ENCODE measurements at places on chromosomes 1 and 21.

DNA sequence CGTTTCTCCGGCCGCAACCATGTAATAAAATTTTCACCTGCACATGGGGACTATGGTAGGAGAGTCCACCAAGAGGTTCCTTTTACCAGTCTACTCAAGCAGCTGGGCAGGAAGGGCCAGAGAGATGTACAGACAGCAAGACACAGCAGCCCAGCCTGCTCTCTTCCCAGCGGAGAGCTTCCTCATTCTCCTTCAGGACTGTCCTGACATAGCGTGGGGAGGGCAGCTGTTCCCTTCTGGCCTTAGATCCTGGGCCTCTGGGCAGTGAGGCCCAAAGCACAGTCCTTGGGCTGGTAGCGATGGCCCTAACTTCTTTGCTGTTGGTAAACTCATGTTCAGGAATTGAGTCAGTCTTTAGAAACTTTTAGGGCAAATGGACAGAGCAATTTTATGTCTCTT lies 89.1 kb downstream of the BCAR3 start:
- no peaks in the 10 kb centered on the region for H3K36me3 ChIP-seq
- no peak overlapping the region for H3K4me3 ChIP-seq
- no peak for DNase-seq
- H3K27ac ChIP-seq = no peak overlapping the region

DNA sequence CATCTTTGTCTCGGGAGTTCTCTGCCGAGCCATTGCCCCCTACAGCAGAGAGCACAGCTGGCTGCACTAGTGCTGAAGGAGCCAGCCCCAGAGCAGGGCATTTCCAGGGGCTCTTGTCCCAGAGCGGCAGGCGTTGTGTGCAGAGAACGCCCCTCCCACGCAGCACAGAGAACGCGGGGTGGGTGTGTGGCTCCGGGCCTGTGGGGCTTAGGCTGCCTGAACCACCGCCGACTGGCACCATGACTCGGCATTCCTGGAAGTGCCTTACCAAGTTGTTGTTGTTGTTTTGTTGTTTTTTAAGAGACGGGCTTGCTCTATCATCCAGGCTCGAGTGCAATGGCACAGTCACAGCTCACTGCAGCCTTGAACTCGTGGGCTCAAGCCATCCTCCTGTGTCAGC lies 15.8 kb upstream of the DIP2A start:
- DNase-seq = no peak
- peak overlapping the region; percentile 50 for H3K27ac ChIP-seq
- H3K4me3 ChIP-seq = no peak overlapping the region
- no peaks in the 10 kb centered on the region for H3K27me3 ChIP-seq

- H3K36me3 ChIP-seq = no peaks in the 10 kb centered on the region
- no peak for DNase-seq
- no peak overlapping the region for H3K4me3 ChIP-seq
Observed at GRCh38 chr1:244822878-244823277, 12.6 kb upstream of the COX20 start.

DNA sequence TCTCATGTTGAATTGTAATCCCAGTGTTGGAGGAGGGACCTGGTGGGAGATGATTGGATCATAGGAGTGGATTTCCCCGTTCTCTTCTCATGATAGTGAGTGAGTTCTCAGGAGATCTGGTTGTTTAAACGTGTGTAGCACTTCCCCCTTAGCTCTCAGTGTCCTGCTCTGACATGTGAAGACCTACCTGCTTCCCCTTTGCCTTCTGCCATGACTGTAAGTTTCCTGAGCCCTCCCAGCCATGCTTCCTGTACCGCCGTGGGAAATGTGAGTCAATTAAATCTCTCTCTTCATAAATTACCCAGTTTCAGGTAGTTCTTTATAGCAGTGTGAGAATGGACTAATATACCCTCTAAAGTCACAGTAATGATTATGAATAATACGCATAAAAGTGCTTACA lies 248.4 kb upstream of the LRRC7 start:
- DNase-seq = no peak
- H3K27ac ChIP-seq = no peak overlapping the region
- H3K4me3 ChIP-seq = no peak overlapping the region
- no peaks in the 10 kb centered on the region for H3K27me3 ChIP-seq

GRCh38 chr1:194755241-194755994 lies 1569.0 kb upstream of the B3GALT2 start:
- no peak overlapping the region for H3K4me3 ChIP-seq
- H3K36me3 ChIP-seq = no peaks in the 10 kb centered on the region
- H3K27ac ChIP-seq = no peak overlapping the region
- DNase-seq = no peak
- no peaks in the 10 kb centered on the region for H3K4me1 ChIP-seq
- H3K27me3 ChIP-seq = no peaks in the 10 kb centered on the region

- H3K27ac ChIP-seq = peak overlapping the region; percentile 87
- peak; percentile 43 for DNase-seq
- H3K4me3 ChIP-seq = peak overlapping the region; percentile 64
- H3K27me3 ChIP-seq = peaks cover 9% of the 10 kb centered on the region
- H3K36me3 ChIP-seq = no peaks in the 10 kb centered on the region
Observed at GRCh38 chr1:151131701-151132334, 14.6 kb downstream of the SEMA6C start.

GRCh38 chr1:103441342-103441741 lies 84.2 kb upstream of the RNPC3 start:
- H3K4me3 ChIP-seq = no peak overlapping the region
- no peaks in the 10 kb centered on the region for H3K36me3 ChIP-seq
- H3K27me3 ChIP-seq = no peaks in the 10 kb centered on the region
- no peak for DNase-seq
- no peak overlapping the region for H3K27ac ChIP-seq
- H3K4me1 ChIP-seq = no peaks in the 10 kb centered on the region

DNA sequence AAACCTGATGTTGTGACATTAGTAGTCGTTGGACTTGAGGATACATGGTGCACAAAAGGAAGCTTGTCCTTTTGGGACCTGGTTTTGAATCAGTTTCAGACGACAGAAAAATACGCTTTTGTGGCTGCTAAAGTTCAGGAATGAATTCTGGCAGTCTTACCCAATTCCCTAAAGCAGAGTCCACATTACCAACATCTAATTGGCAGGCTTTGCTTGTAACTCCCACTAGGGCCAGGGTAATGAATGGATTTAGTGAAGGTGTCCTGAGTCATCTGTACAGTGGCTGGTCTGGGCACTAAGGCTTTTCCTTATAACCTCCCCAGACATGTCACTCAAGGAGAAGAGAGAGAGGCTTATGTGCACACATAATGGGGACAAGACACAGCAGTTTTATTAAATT lies 66.2 kb upstream of the RNPC3 start:
- no peaks in the 10 kb centered on the region for H3K36me3 ChIP-seq
- H3K4me3 ChIP-seq = no peak overlapping the region
- no peak for DNase-seq
- no peak overlapping the region for H3K27ac ChIP-seq
- no peaks in the 10 kb centered on the region for H3K4me1 ChIP-seq

DNA sequence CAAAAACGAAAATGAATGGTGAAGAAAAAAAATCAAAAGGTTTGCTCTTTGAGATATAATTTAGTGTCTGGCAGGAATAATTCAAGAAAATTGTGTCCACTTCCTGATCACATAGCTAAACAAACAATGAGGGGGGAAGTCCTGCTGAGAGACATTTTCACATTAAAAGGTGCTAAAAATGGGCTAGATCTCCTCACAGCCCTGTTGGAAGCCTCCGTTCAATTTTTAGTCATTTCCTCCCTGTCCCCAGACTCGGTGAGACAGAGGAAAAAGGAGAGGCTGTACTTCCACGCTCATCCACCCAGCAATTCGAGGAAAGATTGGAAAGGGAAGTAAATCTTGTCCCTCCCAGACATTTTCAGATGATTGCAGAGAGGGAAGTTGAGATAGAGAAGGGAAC lies 103.7 kb downstream of the BARHL2 start:
- no peak overlapping the region for H3K4me3 ChIP-seq
- H3K4me1 ChIP-seq = no peaks in the 10 kb centered on the region
- DNase-seq = no peak
- H3K36me3 ChIP-seq = no peaks in the 10 kb centered on the region
- peaks cover 20% of the 10 kb centered on the region for H3K27me3 ChIP-seq

- H3K4me1 ChIP-seq = no peaks in the 10 kb centered on the region
- H3K27me3 ChIP-seq = no peaks in the 10 kb centered on the region
- no peak overlapping the region for H3K27ac ChIP-seq
- no peaks in the 10 kb centered on the region for H3K36me3 ChIP-seq
Observed at GRCh38 chr1:208211921-208212843, 32.0 kb downstream of the PLXNA2 start.

DNA sequence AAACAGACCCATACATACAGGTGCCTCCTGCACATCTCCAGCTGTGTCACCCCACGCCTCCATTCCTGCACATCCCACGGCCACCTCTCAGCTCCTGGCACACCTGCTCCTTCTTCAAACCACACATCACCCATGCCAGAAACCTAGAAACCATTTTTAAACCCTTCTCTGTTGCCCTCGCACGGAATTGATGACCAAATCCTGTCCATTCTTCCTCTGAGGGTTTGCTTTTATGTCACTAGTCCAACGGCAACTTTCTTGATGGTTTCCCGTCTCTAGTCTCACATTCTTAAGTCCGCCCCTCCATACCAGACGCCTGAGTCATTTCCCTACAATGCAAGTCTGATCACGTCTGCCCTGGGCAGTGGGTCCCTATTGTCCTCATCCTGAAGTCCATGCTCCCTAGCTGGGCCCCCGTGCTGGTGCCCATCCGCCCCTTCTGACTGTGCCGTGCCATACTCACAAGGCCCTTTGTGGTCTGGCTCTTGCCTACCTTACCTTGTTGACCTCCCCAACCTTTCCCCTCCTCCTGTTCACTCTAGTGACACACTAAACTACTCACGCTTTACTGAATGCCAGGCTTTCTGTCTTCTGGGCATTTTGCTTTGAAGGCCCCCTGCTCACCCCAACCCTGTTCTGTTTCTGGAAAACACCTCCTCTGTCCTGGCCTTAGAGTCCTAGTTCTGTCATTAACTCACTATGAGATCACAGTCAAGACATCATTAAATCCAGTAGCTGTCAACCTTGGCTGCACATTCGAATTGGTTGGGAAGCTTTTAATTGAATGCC lies 17.6 kb downstream of the SLC2A1 start:
- peak overlapping the region; percentile 15 for H3K4me3 ChIP-seq
- H3K36me3 ChIP-seq = peaks cover 99% of the 10 kb centered on the region
- H3K27ac ChIP-seq = peak overlapping the region; percentile 86
- no peaks in the 10 kb centered on the region for H3K27me3 ChIP-seq
- H3K4me1 ChIP-seq = peaks cover 98% of the 10 kb centered on the region
- no peak for DNase-seq

DNA sequence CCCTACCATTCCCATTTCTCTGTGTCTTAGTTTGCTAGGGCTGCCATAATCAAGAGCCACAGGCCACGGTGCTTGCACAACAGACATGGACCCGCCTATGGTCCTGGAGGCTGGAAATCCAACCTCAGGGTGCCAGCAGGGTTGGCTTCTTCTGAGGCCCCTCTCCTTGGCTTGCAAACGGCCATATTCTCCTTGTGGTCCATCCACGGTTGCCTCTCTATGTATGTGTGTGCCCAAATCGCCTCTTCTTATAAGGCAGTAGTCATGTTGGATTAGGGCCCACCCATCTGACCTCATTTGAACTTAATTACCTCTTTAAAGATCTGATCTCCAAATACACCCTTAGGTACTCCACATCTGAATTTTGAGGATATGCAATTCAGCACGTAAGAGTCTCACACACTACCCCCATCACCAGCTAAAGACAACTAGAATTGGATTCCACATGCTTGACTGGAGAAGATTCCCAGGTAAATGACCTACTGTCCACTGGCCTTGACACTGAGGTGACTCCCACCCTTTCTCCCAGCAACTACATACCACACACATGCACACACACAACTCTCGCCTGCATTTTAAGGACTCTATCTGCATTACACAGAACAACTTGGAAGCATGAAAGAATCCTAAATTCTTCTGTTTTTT lies 28.3 kb upstream of the TMEM51 start:
- H3K27me3 ChIP-seq = peaks cover 11% of the 10 kb centered on the region
- no peaks in the 10 kb centered on the region for H3K36me3 ChIP-seq
- DNase-seq = no peak
- H3K4me3 ChIP-seq = no peak overlapping the region
- H3K27ac ChIP-seq = no peak overlapping the region

DNA sequence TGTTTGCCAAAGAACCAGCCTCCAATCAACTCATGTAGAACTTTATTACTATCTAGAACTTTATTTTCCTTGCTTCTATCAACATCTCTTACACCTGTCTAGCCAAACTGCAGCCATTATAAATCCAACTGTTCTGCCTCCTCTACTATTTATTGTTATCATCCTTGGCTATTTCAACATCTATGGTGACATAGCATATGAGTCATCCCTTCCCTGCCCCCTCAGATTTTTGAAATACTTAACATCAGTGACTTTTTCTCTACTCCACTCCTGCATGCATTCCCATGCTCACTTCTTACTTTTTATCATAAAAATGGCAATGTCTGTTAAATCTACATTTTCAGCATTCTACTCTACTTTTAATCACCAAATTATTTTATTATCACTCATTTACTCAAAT lies 544.9 kb upstream of the NEGR1 start:
- no peak overlapping the region for H3K27ac ChIP-seq
- no peak for DNase-seq
- no peaks in the 10 kb centered on the region for H3K27me3 ChIP-seq
- H3K4me1 ChIP-seq = no peaks in the 10 kb centered on the region
- no peak overlapping the region for H3K4me3 ChIP-seq

GRCh38 chr1:113391649-113392271 lies 1.4 kb downstream of the MAGI3 start:
- H3K4me1 ChIP-seq = peaks cover 29% of the 10 kb centered on the region
- H3K4me3 ChIP-seq = peak overlapping the region; percentile 84
- peaks cover 8% of the 10 kb centered on the region for H3K36me3 ChIP-seq

GRCh38 chr1:245409341-245410195 lies 254.8 kb downstream of the KIF26B start:
- H3K27ac ChIP-seq = no peak overlapping the region
- H3K27me3 ChIP-seq = no peaks in the 10 kb centered on the region
- no peaks in the 10 kb centered on the region for H3K36me3 ChIP-seq
- H3K4me3 ChIP-seq = no peak overlapping the region

DNA sequence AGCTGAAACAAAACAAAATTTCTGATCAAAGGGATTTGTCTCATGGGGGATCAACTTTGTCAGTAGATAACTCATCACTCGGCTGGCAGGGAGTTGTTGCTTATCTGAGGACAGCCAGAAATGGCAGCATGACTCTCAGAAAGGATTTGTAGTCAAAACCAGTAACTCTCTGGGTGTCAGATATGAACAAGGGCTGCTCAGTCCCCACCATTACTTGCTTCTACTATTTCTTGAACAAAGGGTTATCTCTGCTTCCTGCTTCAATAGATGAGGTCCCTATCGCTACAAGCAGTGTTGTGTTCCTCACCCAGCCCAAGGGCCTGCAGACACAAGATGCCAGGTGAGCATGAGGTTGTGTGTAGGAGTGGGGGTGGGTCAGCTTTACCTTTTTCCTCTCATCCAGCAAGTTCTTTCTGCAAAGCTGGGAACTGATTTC lies 116.2 kb downstream of the PTBP2 start:
- H3K27ac ChIP-seq = no peak overlapping the region
- no peaks in the 10 kb centered on the region for H3K4me1 ChIP-seq
- no peaks in the 10 kb centered on the region for H3K36me3 ChIP-seq
- no peaks in the 10 kb centered on the region for H3K27me3 ChIP-seq
- DNase-seq = no peak

GRCh38 chr1:60078182-60078581 lies 4.6 kb upstream of the C1orf87 start:
- no peaks in the 10 kb centered on the region for H3K36me3 ChIP-seq
- H3K4me3 ChIP-seq = no peak overlapping the region
- no peaks in the 10 kb centered on the region for H3K4me1 ChIP-seq
